ENCODE measurements at places on chromosomes 16 and 17. TPM values are rescaled to one million over a fixed set of nuclear protein-coding genes. Genes with fewer than 3 reads are reported as not detected.

KATNIP gene
- total RNA-seq, result 25.1 TPM

TMIGD1 gene
- total RNA-seq, result not detected

GNG13 gene
- total RNA-seq, result not detected

NT5M gene
- 1.3 TPM for total RNA-seq

G6PC1 gene
- not detected for total RNA-seq

GNPTG gene
- total RNA-seq, result 25.1 TPM

OSGIN1 gene
- total RNA-seq, result 3.2 TPM

GP2 gene
- not detected for total RNA-seq

CWC25 gene
- total RNA-seq, result 9.0 TPM

OTOA gene
- total RNA-seq, result under 0.01 TPM

DPEP2 gene
- total RNA-seq, result not detected

ITGAD gene
- not detected for total RNA-seq

LAT gene
- 0.64 TPM for total RNA-seq

PPY gene
- total RNA-seq, result not detected

SEBOX gene
- not detected for total RNA-seq

NSMCE1 gene
- 60.2 TPM for total RNA-seq

KANSL1 gene
- total RNA-seq, result 171 TPM

Data from fibroblast of villous mesenchyme (primary cell).